Left colon (tissue), 2 donors: ENCODE measurements at places on chromosomes 5 and 9.

- DNase-seq: no peak
These were observed 46.0 kb downstream of the C9orf152 start for GRCh38 chr9:110161940-110162339.

- no peak for DNase-seq
These were observed 1619.1 kb upstream of the ACO1 start for GRCh38 chr9:30765318-30765717.

DNA sequence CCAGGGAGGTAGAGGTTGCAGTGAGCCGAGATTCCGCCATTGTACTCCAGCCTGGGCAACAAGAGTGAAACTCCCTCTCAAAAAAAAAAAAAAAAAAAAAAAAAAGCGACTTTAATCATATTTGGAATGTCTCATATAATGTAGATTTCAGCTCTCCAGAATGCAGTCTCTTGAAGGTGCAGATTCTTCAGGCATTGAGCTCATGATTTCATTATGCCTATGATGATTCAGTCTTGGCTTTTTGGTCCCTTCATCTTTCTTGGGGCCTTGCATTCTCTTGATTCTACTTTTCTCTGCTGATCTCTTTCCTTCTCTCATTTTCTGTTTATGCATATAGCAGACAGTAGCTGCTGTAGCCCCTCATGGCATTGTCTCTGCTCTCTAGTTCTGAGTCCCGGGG lies 22.9 kb downstream of the KDM4C start:
- DNase-seq: no peak

DNA sequence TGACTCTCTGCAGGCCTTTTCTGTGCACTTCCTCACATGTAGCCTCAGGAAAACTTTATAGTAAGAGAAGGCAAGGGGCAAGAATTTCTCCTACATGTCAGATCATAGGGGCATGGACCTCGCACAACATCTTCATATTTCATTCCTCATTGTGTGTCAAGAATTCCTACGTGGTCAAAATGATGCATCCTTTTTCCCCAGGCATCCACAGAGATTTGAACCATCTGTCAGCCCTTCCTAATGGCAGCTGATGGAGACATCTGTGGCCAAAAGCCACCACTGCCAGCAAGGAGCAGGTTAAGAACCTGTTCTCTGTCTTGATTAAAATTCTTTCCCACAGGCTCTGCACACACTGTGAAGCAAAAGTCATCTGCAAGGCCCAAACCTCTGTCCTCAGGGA lies 42.5 kb downstream of the MFAP3 start:
- DNase-seq: no peak

DNA sequence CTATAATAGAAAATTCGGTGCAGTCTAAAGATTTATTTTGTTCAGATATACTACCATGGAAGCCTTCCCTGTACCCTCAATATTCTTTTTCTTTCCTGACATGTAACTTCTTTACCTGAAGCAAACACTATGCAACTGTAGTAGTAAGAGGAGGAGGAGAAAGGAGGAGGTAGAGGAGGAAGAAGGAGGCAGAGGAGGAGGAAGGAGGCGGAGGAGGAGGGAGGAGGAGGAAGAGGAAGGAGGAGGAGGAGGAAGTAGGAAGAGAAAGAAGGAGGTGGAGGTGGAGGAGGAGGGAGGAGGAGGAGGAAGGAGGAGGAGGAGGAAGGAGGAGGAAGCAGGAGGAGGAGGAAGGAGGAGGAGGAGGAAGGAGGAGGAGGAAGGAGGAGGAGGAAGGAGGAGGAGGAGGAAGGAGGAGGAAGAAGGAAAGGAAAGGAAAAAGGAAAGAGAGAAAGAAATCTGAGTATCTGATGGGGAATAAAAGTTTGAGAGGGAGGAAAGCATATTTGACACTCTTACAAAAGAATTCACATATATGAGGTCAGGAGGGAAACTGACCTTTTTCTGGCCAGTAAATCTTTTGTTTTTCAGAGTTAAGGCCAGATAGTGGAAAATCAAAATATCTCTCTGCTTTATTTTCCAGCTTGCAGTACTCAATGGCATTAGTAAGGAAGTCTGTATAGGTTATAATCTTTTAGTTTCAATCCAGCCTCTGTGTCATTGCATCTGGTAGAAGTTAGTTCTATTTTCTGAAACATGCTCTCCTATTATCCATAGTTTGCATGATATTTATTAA lies 114.5 kb upstream of the LPAR1 start:
- DNase-seq: no peak

GRCh38 chr9:128340691-128341434 lies 536 bp downstream of the SLC27A4 start:
- DNase-seq: peak; percentile 49

- DNase-seq: no peak
These were observed 14.4 kb upstream of the SCGB3A1 start for GRCh38 chr5:180605554-180606214.

- no peak for DNase-seq
These were observed 329.5 kb downstream of the TRPM3 start for GRCh38 chr9:70791936-70792335.

DNA sequence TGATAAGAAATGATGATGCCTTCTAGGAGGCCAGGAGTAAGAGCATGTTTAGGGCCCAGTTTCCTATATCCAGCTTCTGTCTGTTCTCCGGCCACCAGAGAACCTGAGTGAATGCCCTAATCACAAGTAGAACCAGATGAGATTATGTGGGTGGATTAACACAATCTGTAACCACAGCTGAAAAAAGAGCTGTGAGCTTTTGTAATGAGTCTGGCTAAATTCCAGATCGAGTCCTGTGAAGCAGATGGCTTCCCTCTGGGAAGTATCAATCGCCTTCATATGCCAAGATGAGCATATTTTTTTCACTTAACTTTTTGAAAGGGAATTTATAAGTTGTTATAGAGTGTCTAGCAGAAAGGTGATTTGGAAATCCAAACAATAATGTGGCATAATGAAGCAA lies 99.8 kb downstream of the NNT start:
- no peak for DNase-seq

GRCh38 chr5:76874088-76874581 lies 24.3 kb downstream of the S100Z start:
- no peak for DNase-seq

DNA sequence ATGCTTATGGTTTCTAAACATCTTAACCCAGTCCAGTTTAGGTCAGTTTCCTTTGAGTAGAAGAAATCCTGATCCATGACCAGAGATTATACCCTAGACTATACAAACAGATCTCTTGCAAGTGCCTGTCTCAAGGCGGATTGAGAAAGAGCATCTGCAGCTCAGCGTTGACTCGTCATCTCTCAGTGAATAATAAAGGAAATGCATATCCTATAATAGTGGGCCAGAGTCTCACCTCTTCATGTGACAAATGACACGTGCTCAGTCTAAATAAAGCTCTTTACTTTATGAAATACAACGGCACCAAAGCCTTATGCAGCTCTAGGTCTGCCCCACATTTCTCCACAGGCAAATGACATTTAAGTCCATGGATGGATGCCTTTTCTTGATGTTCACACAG lies 179.4 kb upstream of the NR3C1 start:
- no peak for DNase-seq

- DNase-seq: peak; percentile 31
These were observed 624 bp upstream of the RETREG1 start for GRCh38 chr5:16617274-16617968.

DNA sequence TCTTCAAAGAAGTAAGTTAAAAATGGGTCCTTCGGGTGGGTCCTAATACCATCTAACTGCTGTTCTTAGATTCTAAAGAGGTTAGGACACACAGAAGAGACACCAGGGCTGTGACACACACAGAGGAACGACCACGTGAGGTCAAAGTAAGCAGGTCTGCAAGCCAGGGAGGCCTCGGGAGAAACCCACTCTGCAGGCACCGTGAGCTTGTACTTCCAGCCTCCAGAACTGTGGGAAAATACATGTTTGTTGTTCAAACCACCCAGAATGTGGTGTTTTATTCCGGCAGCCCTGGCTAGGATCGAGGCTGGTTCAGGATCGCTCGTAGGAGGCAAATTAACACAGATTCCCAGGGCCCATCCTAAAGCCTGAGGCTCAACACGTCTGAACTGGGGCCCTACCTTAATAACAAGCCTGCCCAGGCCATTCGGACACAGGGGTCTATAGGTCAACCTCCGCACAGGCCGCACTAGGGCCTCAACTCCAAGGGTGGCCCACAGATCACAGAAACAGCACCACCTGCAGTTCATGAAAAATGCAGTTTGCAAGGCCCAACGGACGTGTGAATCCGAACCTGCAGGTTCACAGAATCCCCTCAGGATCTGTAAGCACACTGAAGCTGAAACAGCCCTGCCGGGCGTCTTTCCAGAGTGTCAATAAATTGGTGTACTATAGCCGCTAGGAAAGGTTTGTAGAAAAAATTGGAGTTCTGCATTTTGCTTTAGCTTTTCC lies 7.1 kb downstream of the MED10 start:
- DNase-seq: no peak

DNA sequence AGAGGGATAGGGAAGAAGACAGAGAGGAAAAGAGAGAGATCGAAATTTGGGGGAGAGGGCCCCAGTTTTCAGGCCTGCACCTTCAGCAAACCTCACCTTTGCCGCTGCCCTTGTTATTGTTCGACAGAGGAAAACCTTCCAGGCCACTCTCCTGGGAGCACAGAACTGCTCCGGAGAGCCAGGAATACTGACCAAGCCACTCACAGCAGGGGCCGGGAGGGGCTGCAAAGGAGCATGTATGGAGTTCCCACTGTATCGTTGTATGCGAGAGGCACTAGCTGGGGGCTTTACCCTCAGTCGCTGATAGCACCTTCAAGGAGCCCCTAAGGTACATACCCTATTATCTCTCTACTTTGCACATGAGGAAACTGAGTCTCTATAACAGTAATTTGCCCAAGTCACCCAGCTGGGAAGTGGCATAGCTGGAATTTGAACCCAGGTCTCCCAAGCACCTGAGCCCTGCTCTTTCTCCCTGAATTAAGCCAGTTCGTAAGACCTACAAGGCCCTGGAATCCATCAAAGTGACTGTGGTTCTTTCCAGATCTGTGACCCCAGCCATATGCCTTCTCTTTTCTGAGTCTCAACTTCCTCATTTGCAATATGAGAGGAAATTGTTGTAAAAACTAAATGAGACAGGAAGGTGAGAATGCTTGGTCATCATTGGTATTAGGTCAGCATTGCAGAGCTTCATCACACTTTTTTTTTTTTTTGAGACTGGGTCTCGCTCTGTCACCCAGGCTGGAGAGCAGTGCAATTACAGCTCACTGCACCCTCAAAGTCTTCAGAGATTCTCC lies 21.0 kb upstream of the FOXE1 start:
- DNase-seq: no peak

DNA sequence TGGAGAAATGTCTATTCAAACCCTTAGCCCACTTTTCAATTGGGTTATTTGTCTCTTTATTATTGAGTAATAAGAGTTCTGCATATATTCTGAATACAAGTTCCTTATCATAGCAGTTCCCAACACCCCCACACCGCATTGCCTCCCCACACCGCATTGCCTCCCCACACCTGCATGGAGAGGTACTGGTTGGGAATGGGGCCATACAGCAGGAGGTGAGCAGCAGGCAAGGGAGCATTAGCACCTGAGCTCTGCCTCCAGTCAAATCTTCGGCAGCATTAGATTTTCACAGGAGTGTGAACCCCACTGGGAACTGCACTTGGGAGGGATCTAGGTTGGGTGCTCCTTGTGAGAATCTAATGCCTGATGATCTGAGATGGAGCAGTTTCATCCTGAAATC lies 10.6 kb upstream of the SAP30L start:
- DNase-seq: no peak

- no peak for DNase-seq
These were observed 507.5 kb downstream of the MTRR start for GRCh38 chr5:8376478-8376877.

GRCh38 chr5:170522211-170523141 lies 18.7 kb downstream of the KCNIP1 start:
- DNase-seq: no peak

DNA sequence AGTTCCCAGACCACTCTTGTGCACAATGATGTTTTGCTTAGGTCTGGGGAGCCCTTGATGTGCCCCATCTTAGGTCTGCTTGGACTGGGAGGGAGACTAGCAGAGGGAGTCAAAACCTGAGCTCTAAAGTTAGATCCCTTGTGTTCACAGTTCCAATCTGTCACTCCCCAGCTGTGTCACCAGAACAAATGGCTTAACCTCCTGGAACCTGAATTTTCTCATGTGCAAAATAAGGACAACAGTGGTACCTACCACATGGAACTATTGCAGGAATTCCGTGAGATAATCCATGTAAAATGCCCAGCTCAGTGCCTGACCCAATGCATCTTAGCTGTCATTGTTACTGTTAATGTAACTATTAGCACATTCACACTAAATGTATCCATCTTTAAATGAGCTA lies 45.5 kb downstream of the GALNT10 start:
- no peak for DNase-seq

DNA sequence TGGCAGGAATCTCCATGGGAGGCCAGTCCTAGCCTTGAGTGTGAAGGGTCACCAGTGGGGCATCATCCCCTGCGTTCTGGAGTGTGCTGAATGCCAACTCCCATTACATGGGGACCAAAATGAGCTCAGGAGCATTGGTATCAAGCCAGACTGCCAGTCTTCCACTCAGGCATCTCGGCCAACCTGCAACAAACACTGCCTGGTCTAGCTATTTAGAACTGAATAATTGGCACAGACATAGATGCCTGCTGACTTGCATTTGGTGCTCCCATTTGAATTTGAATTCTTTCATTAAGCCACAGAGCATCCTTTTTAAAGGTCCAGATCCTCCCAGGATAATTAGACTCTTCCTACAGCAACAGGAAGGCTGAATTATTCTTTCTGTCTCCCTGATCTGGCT lies 116.6 kb upstream of the ABCA1 start:
- DNase-seq: no peak

DNA sequence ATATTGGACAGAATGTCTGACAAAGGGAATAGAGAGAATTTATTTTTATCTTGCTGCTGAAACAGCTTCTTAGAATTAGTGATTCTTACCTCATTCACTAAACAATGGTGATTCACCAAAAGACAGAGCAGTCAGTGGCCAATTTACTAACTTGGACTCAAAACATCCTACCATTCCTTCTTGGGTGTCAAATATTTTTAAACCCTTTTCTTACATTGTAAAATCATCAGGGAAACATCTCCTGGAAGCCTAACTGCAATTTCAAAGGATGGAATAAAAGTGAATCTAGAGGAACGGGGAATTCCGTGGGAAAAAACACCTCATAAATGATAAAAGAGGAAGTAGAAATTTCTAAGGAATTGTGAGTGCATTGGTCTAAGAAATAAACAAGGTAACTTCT lies 97.7 kb downstream of the LHFPL2 start:
- DNase-seq: no peak

DNA sequence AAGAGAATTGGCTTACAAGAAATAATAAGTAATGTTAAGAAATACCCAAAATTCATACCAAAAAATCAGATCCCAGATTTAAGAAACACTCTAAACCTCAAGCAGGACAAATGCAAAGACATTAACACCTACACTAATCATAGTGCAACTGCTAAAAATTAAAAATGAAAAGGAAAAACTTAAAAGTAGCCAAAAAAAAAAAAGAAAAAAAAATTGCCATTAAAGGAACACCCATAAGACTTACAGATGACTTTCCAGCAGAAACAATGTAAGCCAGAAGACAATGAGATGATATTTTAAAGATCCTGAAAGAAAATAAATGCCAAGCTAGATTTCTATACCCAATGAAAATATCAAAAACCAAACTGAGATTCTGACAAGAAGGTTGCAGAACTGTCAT lies 101.5 kb downstream of the DENND1A start:
- DNase-seq: no peak

GRCh38 chr9:95980262-95981125 lies 105.0 kb downstream of the ERCC6L2 start:
- no peak for DNase-seq
